ENCODE measurements at places on chromosomes 3 and 15.

GRCh38 chr3:107988460-107989175 lies 102.2 kb downstream of the CD47 start:
- DNase-seq: no peak

DNA sequence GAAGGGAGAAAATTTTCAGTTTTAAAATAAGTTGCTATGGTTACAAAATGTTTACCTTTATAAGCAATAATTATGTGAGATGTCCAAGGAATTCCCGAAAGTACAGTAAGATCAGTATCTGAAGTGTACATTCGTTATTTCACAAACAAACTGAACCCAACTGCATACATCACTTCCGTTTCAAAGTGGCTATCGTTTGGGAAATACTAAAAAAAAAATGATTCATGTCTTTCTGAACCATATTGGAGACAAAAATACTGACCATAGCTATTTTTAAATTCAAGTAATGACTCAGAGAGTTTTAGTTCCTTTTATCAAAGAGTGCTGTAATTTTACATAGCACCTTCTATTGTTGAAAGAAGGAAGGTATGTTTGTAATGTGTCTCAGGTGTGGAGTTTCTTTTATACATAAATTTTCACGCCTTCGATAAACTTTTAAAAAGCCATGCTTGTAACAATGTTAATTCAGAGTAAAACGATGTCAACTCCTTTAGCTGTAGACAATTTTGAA lies 8.0 kb upstream of the ANKRD28 start:
- DNase-seq: no peak

- peak; percentile 15 for DNase-seq
Measured at GRCh38 chr15:20351448-20351971, 190.1 kb downstream of the GOLGA6L6 start.

GRCh38 chr3:195045481-195046210 lies 225.3 kb downstream of the XXYLT1 start:
- no peak for DNase-seq

DNA sequence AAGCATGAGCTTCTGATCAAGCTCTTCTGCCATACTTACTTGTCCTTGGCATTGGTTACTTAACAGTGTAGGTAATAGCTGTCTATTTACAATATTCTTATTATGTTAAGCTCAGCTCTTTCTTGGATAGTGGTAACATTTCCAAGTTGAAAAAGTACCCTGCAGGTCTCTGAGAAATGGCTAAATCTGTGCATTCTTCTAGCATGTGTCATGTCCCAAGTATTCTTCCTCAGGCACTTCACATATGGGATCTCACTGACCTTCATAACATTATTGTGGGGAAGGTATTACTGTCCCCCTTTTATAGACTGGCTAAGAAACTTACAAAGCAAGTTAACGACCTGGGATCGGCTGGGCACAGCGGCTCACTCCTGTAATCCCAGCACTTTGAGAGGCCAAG lies 236.1 kb downstream of the RORA start:
- no peak for DNase-seq

DNA sequence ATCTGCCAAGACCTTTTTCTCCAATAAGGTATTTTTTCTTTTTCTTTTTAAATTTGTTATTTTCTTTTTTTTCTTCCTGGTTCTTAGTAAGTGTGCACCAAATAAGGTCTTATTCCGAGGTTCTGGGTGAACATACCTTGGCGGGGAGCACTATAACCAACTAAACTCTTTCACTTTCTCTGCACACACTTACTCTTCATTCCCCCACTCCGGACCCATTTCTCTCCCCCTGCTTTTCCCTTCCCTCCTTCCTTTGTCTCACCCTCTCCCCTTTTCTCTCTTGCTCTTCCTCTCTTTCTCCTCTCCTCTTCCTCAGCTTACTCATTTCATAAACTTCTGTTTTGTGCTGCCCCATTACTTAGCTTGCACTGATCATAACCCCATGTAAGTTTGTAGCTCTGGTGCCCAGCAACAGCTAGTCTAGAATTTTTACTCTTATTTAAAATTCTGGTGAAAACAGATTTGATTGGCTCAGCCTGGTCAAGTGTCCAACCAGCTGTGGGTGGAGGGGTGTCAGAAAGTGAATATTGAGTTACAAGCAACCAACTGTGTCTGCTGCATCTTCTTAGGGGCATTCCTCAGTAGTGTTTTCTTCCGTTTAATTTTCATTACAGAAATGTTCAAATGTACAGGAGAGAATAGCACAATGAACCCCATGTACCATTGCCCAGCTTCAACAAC lies 297.5 kb downstream of the SHQ1 start:
- no peak for DNase-seq

- no peak for DNase-seq
Measured at GRCh38 chr3:184532940-184533732, 28.4 kb upstream of the EPHB3 start.

- no peak for DNase-seq
Measured at GRCh38 chr3:165193366-165194254, 2.6 kb downstream of the SLITRK3 start.

All from activated CD8-positive, alpha-beta memory T cell treated with anti-CD3 and anti-CD28 coated beads, Interleukin-2, amount 50 U/mL, for 4 hours (primary cell).